ENCODE measurements at places on chromosomes 16 and 17.

DNA sequence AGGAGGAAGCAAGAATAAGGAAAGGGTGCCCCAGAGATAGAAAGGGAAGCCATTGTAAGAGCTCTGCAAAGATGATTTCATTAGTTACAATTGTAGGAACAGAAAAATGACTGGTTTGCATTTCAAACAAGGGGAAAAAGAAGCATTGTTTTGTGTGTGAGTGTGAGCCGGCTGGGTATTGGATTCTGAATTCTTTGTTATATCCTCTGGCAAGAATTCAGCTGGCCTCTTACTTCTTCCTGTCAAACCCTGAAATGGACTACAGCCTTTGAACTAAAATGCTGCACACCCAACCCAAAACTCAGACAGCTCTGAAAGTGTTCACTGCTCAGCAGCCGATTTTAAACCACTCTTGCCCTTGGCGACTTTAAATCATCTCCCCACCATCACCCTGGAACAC is 461.3 kb downstream of the PMP22 start:
- no peak for DNase-seq

DNA sequence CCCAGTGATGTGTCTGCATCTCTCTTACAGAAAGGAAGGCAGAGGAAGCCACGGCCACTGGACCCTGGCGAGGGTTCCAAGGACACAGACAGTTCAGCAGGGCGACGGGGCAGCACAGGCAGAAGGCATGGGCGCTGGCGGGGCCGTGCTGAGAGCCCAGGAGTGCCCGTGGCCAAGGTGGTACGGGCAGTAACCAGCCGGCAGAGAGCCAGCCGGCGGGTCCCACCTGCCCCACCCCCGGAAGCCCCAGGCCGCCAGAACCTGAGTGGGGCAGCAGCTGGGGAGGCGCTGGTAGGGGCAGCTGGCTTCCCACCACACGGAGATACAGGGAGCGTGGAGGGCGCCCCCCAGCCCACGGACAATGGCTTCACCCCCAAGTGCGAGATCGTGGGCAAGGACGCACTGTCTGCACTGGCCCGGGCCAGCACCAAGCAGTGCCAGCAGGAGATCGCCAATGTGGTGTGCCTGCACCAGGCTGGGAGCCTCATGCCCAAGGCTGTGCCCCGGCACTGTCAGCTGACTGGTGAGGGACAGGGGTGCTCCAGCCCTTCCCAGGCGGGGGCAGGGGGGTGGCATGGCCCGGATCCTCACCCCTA is 7.8 kb downstream of the XYLT2 start:
- DNase-seq, result no peak

GRCh38 chr17:63753215-63753614 is 11.6 kb upstream of the STRADA start:
- DNase-seq, result no peak

DNA sequence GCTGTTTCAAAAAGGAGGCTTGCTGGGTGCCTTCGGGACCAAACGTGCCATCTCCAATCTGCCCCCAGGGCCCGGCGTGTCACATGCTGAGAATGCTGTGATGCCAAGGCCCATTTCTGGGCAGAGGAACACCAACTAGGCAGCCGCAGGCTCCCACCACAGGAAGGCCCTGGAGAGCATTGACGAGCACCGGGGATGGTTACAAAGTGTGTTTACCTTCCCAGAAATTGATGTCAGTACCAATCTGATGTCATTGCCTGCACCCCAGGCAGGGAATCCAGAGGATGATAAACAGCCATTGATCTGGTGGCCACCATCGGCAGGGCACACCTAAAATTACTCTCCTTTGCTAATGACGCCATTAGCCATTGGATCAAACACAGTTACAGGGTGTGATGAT is 418.1 kb upstream of the CDH5 start:
- DNase-seq, result no peak

- DNase-seq, result no peak
Measured at GRCh38 chr17:333626-334396, 18.8 kb downstream of the RPH3AL start.

DNA sequence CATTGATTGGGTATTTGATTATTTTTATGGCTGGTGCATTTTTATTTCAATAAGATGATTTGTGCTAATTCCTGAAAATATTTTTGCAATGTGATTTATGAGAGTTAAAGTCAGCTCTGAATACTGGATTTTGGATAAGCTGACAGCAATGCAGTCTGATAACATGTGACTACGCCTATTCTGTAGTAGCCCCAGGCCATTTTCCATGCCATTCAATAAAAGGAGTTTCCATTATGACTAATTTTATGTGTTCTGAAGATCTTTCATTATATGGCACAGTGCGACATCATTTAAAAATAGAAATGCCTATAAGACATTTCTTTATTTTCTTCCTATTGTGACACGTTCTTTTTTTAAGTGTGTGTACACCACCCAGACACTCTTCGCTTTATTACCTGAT is 46.3 kb downstream of the KCNJ2 start:
- DNase-seq, result no peak

Data from activated naive CD4-positive, alpha-beta T cell treated with anti-CD3 and anti-CD28 coated beads, Interleukin-2, amount 50 U/mL, for 16 hours (primary cell).